NCI-H1048 (cell line): ENCODE measurements at places on chromosomes 6 and 20.

DNA sequence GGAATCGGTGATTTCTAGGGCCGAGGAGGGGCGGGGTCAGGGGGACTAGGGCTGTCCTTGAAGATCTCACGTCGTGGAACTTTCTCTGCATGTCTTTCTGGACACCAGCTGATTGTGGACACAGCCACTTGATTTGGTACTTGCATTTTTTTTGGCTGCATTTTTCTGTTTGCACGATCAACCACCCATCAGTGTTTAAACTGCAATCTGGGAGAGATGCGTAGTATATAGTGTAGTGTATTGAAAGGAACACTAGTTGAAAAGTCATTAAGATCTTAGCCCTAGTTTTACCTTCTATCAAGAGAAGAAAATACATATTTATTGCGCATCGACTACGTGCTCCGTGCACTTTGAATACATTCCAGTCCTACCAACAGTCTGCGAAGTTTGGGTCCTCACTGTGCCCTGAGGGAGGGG is 657 bp downstream of the NT5DC1 start:
- no peak for DNase-seq

DNA sequence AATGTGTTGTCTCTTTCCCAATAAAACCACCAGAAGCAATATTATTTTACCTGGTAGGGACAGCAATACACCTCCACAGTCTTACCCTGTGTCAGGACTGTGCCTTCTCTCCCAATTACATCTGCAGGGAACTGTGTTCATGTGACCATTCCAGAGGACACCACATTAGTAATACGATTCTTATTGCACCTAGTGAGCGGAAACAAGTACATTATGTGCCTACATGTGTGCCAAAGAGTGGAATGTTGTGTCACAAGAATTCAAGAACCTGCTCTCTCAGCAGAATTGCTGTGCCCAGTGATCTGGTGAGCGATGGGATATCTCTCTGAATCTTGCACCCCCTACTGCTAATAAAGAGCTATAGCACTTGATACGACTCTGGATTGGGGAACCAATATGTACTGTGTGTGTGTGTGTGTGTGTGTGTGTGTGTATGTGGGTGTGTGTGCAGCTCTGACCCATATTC is 57.4 kb upstream of the FOXC1 start:
- no peak for DNase-seq

DNA sequence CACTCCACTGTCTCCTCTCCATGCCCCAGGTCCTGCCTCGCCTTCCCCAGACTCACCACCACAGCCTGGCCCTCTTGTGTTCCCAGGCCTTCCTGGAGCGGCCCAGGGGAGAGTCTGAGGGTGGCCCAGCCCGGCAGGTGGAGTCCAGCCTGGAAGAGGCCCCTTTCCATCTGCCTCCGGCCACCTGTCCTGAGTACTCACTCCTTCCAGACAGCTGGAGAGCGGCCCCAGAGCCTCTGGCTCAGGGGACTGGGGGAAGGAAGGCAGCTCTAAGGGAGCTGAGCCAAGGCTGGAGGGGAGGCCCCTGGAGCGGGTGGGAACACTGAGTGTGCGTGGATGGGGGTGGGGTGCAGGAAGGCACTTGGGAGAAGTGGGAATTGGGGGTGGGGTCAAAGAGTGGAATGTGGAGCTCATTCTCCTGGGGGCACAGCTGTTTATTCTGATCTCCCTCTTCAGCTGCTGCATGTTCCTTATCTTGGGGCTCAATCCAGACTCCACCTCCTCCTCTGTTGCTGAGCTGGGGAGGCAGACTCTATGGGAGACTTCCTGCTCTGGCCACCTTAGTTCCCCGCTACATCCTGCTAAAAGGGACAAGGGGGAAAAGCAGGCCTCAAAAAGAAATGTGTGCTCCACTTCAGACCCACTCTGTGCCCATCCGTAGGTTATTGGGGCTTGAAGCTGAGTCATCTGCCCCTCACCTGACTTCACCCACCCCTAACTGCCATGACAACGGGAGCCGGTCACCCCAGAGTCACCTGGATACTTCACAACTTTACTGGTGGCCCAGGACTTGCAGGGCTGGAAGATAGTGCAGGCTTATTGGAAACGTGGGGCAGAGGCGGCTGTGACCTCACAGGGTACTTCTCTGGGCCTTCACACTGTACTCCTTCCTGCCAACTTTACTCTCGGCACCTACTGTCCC is 19.5 kb upstream of the TAF8 start:
- DNase-seq = no peak

GRCh38 chr20:37630993-37631392 is 62.8 kb upstream of the CTNNBL1 start:
- no peak for DNase-seq

DNA sequence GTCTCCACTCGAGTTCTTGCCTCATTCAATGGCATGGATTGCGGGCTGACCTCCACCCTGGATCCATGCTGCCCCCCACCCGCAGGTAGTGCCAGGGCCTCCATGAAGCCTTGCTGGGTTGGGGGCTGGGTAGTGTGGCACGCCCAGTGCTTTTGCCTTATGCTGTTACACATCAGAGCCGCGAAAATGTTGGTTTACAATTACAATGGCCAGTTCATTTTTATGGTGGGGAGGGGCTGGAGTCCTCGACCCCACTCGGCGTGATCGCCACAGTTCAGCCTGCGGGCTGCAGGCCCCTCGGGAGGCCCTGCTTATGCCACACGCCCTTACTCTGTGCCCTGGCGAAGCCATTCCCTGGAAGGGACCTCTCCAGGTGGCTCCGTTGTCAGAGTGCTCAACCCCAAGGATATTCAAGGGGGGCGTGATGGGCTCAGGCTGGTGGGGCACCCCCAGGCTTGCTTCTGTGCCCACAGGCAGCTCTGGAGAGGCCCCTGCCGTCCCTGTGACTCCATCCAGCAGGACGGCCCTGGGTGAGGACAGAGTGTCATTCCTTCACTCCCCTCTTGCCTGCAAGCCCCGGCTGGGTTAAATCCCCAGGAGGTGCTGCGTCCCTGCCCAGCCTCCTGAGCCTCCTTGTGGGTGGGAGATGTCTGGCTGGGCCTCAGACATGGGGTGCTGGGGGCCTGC is 14.8 kb downstream of the ITPA start:
- DNase-seq = no peak

DNA sequence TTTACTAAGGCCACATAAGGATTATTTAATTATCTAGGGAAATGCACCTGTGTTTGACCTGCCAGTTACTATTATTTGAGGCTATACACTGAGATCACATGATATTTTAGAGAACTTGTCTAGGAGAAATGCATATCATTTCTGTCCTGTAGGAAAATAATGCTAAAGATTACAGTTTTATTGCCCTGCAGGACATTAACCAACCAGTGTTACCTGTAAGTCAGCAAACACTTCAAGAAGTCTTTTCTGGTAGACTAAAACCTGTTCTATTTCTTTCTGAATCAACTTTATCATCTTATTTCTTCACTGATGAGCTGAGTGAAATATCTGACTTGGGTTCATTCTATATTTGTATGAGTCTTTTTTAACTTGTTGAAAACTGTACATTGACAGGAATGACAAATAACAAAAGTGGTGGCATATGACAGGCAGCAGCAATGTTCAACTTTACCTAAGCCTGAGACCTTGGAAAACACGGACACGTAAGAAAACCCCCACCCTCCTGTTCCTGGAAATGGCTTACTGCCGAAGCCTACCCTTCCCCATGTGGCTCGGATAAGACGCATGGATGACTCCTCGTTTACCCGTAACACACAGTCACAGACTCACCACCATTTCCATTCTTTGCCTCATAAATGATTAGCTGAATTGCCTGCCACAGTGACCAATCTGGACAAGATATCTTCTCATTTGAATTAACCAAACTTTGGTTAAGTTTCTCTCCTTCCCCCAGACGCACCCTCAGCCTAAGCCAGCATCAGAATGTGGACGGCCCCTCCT is 118.0 kb upstream of the CD93 start:
- no peak for DNase-seq

- DNase-seq = no peak
Measured at GRCh38 chr20:23654000-23654399, 16.2 kb upstream of the CST3 start.

DNA sequence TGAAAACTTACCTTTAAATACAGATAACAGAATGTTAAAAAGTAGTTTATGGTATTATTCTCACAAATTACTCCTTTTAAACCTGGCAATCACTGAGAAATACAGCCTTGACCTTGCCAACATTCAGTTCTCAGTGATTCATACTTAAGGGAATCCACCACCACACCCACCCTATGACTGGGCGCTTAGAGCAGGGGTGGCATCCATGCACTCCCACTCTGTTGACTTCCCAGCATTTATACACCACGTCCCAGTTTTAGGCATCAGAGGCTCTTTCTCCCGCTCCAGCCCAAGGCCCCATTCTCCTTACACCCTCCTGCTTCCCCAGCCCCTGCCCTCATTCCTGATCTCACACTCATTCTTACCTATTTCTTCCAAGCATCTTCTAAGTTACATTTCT is 16.3 kb downstream of the TRAF3IP2 start:
- no peak for DNase-seq

DNA sequence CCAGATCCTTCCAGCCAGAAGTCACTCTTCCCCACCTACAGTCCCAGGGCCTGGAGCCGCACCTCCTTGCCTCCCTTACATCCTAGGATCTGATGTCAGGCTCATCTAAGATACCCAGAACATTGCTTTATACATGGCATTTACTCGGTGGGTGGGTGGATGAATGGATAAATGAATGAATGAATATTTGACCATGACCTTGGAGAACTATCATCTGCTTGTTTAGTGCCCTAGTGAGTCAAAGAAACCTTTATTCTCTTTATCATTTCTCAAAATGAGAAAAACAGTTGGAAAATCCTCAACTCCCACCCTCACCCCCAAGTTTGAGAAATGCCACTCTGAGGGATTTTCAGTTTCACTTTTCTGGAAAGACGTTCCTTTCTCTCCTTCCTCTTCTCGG is 56.0 kb downstream of the DAAM2 start:
- no peak for DNase-seq

- no peak for DNase-seq
Measured at GRCh38 chr20:12464036-12464435, 544.7 kb upstream of the SPTLC3 start.

- no peak for DNase-seq
Measured at GRCh38 chr20:39532205-39532604, 570.1 kb downstream of the DHX35 start.

DNA sequence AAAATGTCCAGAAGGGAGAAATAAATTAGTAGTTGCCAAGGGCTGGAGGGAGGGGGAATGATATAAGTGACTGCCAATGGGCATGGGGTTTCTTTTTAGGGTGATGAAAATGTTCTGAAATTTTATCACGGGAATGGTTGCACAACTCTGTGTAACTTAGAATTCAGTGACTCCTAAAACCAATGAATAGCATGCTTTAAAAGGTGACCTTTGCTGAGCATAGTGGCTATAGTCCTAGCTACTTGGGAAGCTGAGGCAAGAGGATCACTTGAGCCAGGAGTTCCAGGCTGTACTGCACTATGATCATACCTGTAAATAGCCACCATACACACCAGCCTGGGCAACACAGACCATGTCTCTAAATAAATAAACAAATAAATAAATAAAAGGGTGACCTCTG is 109.0 kb downstream of the ATG5 start:
- DNase-seq = no peak

DNA sequence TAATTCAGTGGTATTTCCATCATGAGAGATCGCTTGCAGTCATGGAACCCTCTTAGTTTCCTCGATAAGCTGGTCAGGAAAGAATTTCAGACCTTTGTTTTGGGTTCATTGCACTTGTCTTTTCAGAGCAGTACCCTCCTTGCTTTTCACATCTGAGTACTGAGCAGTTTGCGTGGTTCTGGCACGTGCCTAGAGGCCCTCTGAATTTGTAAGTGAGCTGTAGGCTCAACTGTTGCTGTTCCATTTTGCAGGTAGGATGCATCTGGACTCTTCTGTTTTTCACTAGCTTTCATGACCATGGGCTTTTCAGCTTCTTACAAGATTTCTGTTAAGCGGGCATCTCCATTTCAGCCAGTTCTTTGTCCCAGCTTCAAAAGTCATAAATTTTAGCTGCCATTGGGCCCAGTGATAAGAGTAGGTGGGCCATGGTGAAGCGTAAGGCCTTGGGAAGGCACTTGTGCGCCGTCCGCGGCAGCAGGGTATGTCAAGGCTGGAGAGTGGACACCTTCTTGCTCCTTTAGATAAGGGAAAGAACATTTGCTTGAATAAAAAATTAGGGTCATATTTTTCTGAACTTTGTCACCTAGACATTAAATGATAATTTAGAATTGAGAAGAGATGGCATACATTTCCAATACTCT is 35.8 kb downstream of the HIVEP1 start:
- DNase-seq = no peak

DNA sequence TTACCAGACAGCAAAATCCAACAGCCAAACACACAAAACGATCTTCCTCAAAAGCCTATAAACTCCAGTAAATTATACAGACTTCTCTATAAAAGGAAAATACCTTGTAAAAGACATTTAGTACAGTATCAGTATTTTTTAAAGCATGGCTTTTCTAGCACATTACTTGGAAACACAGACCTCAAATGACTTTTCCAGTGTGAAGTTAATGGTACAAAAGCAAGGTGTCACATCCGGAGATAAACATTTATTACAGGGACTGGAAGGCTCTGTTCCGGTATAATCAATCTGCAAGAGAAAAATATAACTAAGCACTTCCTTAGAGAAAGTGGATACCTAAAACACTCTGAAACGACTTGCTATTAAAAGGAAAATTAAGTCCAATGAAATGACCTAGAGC is 17.1 kb downstream of the TMEM30A start:
- DNase-seq = no peak

GRCh38 chr6:16437095-16437494 is 198.7 kb downstream of the GMPR start:
- DNase-seq = no peak

- DNase-seq = no peak
Measured at GRCh38 chr6:18340781-18341551, 46.2 kb upstream of the RNF144B start.

GRCh38 chr6:12014027-12014872 is 2.1 kb downstream of the HIVEP1 start:
- DNase-seq = no peak

DNA sequence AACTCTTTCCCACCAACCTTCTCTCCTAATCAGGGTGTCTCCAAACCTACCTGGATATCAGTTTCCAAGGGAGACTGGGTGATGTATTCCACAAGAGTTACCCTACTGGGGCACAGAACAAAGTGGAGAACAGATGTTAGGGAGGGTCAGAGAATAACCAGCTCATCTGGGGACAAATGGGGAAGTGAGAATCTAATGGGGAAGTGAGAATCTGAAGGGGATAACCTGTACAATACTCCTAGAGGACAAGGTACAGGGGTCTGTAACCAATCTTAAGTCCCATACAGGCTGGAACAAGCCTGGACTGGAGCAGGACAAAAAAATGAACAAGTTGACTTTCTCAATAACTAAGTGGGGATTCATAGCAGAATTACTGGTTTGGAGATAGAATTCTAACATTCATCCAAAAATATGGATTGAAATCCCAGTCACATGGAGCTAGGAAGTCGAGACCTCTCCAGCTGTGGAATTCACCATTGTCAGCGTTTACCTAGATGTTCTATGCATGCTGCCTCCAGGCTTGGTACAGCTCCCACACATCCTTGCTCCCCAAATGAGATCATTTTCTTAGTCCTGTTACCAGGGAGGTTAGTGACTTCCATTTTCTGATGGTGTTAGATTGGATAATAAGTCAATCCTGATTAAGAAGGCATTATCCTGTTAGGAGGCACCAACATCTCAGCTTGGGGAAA is 214.8 kb upstream of the MOCS1 start:
- no peak for DNase-seq

GRCh38 chr20:57473246-57474048 is 51.5 kb downstream of the CTCFL start:
- DNase-seq = no peak
